ENCODE measurements at places on chromosomes 7 and 10. TPM values are rescaled to one million over a fixed set of nuclear protein-coding genes. Genes with fewer than 3 reads are reported as not detected.

GRCh38 chr10:91190876-91191583 is 29.4 kb upstream of the PCGF5 start:
- no peak for DNase-seq

DNA sequence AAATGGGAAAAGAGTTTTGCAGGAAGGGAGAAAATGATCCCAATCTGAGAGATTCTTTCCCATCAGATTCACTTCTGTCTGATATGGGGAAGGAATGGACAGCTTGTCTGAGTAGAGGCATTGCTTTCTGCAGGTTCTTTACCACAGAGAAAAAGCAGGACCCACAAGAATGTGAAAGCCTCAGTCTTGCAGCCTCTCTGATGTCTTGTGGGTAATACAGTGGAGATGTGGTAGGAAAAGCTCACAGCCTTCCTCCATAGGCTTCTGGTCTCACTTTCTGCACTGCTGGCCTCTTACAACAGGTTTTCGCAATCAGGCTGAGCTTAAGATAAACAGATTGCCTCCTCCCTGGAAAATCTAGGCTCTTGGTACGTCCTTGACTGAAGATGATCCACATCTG is 551 bp downstream of the IFIT1 start:
- DNase-seq, result peak; percentile 76

DNA sequence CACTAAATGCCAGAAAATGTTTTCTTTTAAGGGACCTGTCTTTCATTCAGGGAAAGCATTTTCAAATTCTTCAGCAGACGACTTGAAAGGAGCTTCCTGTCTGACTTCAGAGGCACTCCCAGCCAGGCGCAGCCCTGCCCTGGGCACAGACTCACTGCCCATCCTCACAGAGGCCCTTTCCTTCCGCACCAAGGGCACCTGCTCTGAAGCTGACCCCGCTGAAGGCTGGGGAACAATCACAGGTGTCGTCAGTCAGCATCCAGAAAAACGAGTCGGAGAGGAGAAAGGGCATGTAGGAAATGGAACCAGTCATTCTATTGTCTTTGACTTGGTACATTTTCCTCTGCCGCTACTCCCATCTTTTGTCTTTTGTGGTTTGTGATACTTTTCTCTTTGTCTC is 125.3 kb upstream of the PARD3 start:
- no peak for DNase-seq

DNA sequence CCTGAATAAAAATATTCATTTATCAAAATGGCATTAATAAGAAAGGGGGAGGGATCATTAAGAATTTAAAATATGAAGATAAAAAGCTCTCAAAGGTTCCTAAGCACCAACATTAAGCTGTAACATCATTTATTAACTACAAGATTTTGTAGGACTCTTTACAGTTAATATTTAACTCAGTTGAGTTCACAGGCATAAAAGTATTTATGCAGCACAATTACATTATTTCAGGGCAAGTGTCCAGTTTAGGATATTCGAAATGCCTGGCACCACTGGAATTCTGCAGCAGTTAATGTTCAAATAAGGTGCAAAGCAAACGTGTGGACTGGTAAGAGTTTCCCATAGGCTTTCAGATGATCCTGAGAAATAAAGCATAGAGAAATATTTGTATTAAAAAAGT is 30.5 kb downstream of the NPS start:
- no peak for DNase-seq

The GNGT1 gene
- total RNA-seq, result not detected

DNA sequence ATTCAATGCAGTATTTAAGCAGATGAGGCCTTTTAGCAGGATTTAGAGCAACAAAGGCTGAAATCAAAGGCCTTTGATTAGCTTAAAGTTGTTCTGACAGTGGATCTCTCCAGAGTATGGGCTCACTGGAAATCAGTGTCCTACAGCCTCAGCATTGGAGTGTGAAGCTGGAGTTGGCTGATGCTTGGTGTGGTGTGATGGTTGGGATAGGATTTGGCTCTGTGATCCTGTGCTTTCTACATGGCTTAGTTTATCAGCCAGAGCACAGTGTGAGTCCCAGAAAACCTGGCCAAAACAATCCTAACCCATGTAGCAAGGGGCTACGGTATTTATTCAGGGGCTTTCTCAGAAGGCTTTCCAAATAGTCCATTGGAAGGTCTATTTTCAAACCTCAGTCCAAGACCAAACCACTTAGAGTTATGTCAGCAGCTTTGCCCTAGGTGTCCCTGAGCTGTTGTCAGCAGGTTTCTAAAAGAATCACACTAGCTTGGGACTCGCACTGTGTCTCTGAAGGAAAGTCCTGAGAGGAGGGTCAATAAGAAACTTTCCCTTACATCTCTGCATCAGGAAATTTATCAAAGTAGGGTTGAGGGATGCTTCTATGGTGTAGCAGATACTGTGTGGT is 65.4 kb upstream of the ANKRD1 start:
- DNase-seq, result no peak

GRCh38 chr7:29360633-29361625 is 166.4 kb downstream of the CHN2 start:
- peak; percentile 36 for DNase-seq

GRCh38 chr10:17460756-17461155 is 6.4 kb upstream of the ST8SIA6 start:
- DNase-seq, result no peak

DNA sequence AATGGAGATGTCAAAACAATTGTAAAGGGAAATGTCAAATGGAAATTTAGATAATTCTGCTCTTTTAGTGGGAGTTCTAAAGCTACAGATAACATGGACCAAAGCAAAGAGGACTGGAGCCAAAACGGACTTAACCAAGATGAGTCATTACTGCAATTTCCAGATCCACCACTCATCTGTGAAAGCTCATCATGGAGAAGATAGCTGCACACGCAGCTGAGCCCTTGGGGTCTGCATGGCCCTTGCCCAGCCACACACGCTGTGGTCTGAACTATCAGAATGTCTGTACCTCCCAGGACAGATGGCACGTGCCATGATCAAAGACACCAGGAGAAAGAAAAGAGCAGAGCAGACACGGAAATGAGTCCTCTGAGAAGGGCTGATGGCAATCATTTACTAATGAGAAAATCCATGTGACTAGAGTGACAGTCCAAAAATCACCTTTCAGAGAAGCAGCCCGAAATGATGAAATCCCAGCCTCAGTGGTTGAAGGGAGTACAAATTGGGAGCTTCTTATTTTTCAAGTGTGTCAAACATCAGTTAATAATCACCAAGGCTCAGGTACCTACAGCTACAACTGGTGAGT is 177.9 kb upstream of the MGMT start:
- no peak for DNase-seq

The OPALIN gene
- not detected for total RNA-seq

DNA sequence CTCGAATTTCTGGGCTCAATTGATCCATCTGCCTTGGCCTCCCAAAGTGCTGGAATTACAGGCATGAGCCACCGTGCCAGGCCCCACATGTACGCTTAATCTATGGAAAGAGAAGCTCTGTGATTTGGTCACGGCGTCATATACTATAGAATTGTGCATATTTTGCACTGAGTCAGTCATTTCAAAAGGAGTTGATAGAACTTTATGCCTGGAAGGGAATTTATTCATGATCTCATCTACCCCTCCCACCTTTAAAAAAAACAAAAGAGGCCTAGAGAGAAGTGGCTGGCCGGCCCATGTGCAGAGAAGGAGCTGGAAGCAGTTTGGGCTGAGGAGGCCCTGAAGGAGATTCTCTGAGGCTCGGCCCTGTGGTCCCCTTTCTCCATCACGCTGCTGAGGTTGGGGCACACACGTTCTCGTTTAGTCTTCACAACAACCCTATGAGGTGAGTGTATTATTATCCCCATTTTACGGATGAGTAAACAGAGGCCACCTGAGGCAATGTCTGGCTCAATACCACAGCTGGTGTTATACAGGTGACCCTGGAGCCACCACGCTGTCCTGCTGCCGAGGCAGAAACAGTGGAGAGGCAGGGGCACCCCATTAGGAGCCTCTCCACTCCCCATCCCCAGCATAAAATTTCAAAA is 47.2 kb upstream of the ZRANB1 start:
- no peak for DNase-seq

The FAM25A gene
- not detected for total RNA-seq

The SEPHS1 gene
- 48.5 TPM for total RNA-seq
